HTR-8/SVneo (cell line): ENCODE measurements at places on chromosomes 13 and 19.

- DNase-seq: no peak
Observed at GRCh38 chr13:22235285-22235949, 564.5 kb downstream of the FGF9 start.

DNA sequence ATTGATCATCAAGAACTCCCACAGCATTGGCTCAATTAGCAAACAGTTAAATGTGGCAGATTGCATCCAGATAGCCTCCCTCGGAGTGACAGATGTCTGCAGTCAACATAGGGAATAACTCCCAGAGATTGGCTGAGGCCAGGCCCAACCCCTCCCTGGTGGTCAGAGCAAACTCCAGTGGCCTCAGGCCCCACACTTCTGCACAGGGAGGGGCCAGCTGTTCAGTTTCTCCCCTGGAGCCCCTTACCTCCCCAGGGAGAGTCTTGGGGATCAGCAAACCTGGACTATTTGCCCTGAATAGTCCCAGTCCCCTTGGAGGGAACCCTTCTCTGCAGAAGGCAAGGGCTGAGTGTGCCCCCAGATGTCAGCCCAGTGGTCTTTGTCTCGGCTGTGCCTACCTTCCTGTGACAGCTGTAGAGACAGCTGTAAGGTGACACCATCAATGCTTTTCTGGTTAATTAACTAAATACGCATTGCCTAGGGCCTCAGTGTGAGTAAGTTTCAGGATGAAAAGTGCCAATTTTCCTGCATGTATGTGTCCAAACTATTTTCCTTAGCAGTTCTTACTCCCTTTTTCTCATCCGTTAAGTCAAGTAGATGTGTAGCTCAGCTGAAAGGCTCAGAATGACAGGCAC, 102.7 kb upstream of the UQCRFS1 start:
- DNase-seq: no peak

- DNase-seq: no peak
Observed at GRCh38 chr13:77725071-77725470, 27.6 kb downstream of the SLAIN1 start.

DNA sequence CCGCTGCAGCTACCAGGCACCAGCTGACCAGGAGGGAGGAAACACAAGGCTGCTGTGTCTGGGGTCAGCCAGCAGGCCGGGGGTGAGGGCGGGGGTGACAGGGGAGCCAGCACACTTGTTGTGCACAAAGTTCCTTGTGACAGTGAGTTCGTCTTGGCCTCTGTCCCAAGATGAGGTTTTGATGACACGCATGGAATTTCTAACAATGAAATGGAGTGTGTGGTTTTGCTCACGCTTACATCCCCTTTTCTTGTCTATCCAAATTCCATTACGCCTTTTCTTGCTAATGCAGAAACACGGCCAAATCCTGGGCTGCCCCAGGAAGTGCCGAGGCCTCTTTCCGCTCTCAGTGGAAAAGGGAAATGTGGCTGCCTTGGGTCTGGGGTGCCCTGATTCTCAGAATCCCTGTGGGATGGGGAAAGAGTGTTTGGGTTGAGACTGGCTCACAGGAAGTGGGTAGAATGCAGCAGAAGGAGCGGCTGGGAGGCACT, 73.8 kb downstream of the GADD45B start:
- DNase-seq: no peak

GRCh38 chr13:49877629-49878218, 58.4 kb downstream of the SPRYD7 start:
- no peak for DNase-seq

DNA sequence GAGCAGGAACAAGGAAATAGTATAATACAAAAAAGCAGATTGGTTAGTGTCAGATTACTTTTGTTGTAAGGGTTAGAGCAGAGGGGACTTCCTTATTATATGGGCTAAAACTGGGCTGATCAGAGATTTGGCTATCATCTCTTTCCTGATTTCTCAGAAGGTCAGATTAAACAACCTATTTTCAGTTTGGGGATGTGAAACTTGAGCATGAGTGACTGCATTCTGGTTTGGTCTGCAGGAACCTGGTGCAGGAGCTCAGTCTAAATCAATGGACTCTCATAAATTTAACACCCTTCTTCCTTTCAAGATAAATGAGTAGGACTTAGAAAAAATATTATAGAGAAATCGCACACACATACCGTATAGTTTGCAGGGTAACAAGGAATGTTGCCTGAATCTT, 12.9 kb upstream of the RFXAP start:
- no peak for DNase-seq

DNA sequence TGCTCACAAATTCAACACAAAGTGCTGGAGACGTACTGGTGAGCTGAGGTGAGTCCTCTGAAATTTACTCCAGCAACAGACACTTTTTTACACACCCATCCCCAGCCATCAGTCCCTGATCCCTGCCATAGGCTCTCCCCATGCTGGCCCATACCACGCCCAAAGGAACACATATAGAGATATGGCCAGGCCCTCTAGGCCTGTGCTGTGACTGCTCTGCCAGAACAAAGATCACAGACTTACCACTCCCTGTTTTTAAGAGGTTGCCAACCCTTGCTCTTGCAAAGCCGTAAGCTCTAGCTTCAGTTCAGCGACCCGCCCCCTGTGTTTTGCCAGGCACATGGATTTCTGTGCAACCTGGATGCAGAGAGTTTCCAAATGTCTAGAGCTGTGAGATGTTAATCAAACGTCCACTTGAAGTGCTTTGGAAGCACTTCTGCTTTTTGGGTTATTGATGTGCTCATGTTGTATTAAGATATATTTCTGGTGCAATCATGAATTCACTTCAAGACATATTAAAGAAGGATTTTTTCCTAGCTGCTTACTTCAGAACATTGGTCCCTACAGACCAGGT, 59.7 kb downstream of the DLEU7 start:
- DNase-seq: no peak

- no peak for DNase-seq
Observed at GRCh38 chr19:41895745-41896580, 13.0 kb downstream of the ARHGEF1 start.

DNA sequence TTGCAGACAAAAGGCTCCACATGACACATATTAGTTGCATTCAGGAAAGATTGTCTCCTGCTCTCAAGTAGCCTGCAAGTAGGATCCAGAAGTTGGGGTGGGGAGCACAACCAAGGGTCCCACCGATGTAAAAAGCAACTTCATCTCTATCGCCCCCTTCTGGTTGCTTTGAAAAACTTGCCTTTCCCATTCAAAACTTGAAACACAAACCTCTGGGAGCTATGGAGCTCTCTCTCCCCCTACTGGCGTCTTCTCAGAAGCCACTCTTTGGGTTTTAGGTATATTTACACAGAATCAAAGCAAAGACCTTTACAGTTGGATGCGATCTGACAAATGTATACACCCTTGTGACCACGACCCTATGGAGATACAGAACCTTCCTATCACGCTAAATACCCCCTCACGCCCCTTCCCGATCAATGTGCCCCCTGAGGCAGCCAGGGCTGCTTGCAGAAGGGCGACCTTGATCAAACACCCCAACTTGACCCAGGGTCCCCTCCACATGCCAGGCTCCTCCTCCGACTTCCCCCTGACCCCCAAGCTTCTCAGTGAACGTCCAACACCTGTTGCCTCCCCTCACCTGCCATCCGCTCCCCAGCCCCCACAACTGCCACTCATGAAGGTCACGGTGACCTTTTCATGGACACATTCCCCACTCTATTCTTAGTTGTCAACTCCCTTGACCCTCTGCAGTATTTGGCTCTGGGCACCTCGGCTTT, 10.1 kb downstream of the NOSIP start:
- DNase-seq: peak; percentile 84

DNA sequence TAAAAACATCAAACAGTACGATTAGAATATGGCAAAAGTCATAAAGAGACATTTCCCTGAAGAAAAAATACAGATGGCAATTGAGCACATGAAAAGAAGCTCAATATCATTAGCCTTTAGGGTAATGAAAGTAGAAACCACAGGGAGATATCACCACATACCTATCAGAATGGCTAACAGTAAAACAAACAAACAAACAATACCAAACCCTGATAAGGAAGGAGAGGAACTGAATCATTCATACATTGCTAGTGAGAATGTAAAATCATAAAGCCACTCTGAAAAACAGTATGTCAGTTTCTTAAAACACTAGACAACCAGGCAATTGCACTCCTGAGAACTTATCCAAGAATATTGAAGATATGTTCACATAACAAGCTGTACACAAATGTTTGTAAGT, 1342.5 kb upstream of the SLC10A2 start:
- peak; percentile 0 for DNase-seq

DNA sequence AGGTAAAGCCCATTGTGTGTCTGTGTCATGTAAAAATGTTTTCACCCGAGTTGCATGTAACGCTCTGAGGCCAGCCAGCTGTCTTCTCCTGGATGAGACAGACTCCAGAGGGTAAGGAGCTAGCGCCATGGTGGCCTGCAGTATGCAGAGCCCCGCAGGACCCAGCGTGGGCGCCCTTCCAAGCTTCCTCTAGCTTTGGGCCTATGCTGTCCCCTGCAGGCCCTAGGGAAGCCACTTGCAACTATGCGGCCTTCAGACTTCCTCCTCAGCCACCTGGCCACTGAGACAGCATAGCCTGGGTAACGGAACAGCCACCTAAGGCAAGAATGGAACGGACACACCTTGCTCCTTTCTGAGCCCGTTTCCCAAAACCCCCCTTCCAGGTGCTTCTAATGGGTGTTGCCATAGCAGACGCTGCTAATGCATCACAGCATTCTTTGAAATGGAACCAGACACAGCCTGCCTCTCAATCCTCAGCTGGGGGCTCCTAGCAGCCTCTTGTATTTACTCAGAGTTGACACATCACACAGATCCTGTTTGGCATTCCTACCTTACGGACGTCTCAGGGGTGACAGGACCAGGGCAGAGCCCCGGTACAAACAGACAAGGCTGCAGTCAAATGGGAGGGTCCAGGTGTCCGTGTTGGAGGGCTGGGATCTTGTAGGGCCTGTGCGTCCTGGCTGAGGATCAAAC, 6.2 kb downstream of the FAM32A start:
- no peak for DNase-seq

GRCh38 chr13:18936104-18936503, 245.5 kb downstream of the TUBA3C start:
- no peak for DNase-seq

DNA sequence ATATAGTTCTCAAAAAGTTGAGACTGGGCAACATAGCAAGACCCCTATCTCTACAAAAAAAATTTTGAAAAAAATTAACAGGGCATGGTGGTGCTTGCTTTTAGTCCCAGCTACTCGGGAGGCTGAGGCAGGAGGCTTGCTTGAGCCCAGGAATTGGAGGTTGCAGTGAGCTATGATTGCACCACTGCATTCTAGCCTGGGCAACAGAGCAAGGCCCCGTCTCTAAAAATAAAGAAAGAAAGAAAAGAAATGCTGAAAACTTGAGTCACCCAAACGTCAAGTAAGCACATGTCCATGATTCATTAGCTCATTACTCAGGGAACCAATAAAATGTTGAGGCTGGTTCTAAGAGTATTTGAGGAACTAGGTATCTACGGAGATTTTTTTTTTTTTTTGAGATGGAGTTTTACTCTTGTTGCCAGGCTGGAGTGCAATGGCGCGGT, 33.9 kb upstream of the SEMA6B start:
- DNase-seq: no peak

DNA sequence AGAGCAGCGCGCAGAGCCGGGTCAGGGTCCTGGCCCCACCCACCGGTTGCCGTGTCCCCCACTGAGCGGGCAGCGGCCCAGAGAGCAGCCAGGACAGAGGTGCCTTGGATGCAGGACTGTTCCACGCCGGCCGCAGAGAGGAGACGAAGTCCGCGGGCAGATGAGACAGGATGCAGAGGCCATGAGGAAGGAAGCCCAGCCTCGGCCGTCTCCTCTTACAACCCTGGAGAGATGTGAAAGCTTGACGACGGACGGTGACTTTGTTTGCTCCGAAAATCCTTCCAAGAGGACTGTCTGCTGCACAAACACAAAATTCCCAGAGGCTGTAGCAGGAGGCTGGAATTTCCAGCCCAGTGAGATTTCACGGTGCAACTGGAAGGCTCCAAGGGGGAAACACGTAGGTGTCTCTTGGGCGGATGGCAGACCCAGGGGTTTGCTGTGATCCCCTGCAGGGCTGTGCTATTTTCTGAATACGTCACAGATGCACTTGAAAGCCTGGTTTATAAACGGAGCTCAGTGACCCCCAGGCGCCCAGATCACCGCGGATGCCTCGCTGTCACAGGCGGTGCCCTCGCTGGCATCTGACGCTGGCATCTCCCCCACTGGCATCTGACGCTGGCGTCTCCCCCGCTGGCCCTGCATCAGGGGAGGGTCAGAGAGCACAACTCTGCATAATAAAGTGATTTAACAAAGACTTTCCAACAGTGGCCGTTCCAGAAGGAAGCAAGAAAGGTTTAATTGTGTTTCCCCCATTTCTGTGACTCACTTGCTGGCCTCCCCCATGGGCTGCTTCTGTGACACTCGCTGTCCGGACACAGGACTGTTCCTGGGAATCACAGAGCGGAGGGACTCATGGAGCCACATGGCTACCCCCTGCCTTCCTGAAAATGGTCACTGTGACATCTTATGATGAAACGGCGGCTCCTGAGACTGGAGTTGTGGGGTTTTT, 62.0 kb upstream of the C13orf46 start:
- DNase-seq: no peak
